Left hindlimb (tissue), 1 donor: ENCODE measurements at places on chromosomes 4 and X.

DNA sequence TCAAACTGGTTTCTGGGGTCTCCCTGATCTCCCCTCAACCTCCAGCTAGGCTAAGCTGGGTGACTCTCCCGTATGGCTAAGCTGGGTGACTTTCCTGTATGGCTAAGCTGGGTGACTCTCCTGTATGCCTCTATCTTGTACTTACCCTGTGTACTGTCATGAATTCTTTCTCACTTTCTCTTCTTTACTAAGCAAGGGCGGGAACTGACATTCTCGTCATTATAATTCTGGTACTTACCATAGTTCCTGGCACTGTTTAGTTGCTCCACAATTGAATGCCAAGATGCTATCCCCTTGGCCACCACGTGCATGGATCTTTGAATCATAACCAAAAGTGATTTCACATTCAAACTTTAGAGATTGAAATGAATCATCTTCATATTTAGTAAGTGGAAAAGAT lies 8.8 kb downstream of the INTU start:
- no peak for DNase-seq

DNA sequence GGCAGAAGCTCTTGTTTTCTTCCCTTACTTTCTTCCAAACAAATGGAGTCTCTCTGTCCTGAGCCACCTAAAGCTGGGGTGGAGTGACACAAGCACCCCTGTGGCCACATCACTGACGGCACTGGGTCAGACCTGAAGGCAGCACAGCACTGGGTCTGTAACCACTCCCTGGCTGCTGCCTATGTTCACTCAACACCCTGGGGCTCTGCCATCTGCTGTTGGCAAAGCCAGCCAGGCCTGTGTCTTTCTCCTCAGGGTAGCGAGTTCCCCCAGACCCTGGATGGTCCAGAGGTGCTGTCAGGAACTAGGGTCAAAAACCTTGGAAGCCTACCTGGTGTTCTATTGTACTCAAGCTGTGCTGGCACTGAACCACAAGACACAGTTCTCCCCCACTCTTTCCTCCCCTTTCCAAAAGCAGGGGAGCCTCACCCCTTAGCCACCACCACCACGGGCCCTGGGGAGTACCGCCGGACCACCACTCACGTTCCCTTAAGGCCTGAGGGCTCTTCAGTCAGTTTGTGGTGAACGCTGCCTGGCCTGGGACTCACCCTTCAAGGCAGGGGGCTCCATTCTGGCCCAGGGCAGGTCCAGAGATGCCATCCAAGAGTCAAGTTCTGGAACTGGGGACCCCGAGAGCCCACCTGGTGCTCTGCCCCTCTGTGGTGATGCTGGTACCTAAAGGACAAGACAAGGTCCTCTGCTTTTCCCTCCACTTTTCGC lies 31.5 kb downstream of the TMEM271 start:
- no peak for DNase-seq

- DNase-seq = no peak
Measured at GRCh38 chr4:87961993-87962392, 13.5 kb upstream of the SPP1 start.

DNA sequence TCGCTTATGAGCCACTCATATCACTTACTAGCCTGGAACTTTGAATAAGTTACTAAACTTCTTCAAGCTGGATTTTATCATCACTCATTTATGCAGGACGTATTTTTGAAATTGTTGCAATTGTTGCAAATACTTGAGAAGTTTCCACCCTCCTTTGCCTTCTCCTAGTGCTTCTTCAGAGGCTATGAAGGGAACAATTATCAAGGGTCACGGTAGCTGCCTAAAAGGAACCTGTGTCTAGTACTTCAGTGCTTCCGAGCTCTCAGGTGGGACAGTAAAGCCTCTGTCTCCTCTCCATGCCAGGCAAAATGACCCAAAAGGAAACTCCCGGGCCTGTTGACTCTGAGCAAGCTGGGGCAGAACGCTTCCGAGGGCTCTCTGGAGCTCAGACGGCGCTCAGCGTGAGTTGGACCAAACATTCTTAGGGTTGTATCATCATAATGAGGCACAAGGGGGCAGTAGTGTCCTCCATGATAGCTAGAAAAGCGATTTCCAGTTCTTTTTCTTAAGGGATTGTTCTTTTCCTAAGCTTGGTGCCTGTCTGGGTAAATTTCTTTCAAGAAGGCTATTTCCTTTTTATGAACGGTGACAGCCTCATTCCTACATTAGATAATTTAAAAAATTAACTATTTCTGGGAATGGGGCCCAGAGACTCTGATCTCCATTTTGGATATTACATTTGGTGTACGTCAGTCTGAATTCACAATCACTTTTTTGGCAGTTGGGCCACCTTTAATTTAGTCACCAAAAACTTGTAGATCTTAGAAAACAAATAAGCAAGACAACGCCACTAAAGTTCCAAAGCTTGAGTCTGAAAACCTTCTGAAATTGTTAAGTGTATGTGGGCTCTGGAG lies 73.1 kb downstream of the PACRGL start:
- peak; percentile 47 for DNase-seq

- DNase-seq = no peak
Measured at GRCh38 chr4:5808081-5808741, 84.7 kb downstream of the CRMP1 start.

DNA sequence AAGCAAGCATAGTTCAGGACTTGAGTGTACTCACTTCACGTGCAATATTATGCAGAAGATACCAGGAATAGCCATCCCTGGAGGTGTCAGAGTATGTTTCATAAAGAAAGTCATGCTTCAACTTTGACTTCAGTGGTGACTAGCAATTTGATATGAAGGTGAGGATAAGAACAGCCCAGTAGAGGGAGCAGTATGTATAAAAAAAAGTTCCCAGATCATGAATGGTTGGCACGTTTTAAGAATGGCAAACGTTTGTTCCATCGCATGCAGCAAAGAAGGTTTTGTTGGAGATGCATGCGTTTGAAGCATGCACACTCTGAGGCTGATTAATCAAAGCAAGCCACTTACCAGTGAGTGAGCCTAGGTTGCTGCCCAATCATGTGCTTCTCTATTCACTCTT lies 33.5 kb upstream of the SLITRK4 start:
- no peak for DNase-seq

GRCh38 chrX:55007656-55008055 lies 7.5 kb downstream of the APEX2 start:
- no peak for DNase-seq

DNA sequence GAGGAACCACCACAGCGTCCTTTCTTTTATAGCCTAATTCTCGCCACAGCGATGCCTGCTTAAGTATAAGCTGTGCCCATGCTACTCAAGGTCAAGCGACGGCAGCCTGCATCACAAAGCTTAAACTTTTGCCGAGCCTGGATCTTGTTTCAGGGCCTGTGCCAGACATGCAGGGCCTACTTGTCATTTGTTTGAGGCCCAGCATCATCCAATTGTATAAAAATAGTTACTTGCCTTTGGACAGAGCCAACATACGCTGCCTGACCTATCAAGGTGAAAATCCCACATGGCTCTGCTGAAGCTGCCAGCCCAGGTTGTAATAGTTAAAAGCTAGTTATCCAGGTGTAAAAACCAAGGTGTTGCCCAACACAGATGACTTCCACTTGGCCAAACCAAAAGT lies 107.1 kb downstream of the TMEM131L start:
- no peak for DNase-seq

DNA sequence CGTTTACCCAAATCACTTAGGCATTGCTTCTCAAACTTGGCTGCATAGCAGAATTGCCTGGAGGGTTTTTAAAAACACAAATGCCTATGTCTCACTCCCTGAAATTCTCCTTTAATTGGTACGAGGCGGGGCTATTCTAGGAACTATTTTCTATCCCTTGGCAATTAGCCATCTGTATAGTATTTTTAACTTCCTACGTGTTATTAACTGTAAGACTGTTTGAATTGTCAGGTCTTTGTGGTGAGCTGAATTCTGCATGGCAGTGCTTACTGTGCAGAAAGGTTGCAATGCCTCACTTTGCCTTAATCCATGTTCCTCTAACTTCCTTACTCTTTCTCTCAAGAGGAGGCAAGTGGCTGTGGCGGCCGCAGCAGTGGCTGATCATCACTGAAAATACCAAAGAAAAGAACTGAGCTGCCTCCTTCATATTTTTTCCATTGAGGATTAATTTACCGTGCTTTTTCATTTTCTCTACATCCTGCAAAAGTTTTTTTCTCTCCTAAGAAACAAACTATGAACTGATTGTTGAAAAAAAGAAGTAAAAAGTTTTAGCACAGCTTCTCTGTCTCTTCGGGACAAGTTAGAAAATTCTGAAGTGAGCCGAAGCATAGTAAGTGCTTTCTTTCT lies at the start of gene SHROOM3:
TSS of gene SHROOM3 (plus strand) at position 329 of the 627 bp plus-strand sequence. CDS start 824 bp downstream, outside the sequence.
- DNase-seq = no peak

GRCh38 chr4:52665592-52665991 lies 6.5 kb upstream of the USP46 start:
- DNase-seq = no peak

- DNase-seq = no peak
Measured at GRCh38 chrX:153516073-153516472, 1.4 kb upstream of the ATP2B3 start.

DNA sequence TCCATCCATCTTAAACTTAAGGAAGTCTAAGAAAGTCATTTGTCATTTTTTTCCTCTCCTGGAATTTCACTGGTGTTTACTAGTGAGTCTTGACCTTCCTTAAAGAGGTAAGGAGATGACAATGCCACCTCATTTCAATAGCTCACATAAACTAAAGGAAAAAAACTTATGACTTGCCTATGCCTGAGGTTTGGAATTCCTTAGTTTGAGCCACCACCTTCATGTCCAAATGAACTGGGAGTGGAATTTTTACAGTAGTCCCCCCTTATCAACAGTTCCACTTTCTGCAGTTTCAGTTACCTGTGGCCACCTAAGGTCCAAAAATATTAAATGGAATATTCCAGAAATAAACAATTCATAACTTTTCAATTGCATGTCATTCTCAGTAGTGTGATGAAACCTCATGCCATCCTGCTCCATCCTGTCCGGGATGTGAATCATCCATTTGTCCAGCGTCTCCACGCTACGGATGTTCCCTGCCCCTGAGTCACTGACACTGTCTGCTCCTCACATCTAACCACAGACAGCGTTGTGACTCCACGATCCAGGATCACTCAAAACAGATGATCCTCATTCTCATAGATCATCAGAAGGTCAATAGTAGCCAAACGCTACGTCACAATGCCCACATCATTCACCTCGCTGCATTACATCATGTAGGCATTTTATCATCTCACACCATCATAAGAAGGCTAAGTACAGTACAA lies 177.4 kb downstream of the SH3KBP1 start:
- no peak for DNase-seq

- DNase-seq = no peak
Measured at GRCh38 chr4:155777971-155778735, 19.3 kb downstream of the GUCY1B1 start.

DNA sequence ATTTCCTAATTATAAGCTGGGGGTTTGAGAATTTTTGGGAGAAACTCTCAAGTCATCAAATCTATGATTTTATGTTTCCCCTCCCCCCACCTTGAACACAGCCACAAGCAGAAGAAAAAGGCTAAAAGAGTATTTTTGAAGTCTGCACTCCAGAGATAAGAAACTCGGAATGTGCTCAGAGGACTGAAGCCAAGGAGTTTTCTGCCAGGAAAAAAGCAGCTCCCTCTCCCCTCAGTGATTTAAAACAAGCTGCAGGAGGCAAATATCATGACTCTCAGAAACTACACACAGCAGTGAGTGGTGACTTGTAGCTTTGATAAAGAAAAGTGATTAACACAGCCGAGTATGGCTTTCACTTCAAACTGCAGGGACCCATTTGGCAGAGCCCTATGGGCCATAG lies 800.2 kb upstream of the FTHL17 start:
- no peak for DNase-seq

DNA sequence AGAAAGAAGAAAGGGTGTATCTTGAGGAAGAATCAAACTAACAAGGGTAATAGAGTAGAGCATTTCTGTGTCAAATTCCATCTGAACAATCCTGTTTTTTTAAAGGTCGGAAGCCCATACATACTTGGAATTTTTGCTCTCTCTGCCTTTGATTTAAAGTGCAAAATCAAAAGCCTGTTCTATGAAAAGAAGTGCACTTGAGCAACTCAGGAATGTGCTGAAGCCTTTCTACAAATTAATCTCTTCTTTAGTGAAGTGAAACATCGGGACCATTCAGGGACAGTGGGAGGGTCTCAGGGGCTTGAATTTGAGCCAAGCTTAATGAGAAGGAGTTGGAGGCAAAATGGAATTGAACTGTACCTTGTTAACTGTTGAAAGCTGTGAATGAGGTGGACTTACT lies 1008.5 kb upstream of the LCORL start:
- no peak for DNase-seq

DNA sequence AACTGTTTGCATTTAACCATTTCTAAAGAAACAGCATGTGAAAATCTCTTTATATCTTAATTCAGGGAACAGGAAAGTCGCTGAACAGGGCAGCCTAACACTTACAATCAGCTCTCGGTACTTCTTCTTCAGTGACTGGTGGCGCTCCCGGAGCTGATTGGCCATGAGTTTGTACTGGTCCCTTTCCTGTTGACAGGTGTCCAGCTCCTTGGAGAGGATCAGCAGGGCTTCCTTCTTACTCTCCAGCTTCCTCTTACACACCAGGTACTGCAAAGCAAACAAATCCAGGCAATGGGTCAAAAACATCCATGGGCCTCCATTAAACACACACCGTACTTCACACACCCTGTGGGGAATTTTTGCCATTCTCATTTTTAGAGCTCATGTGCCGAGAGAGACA lies 36.4 kb downstream of the CCDC149 start:
- no peak for DNase-seq

DNA sequence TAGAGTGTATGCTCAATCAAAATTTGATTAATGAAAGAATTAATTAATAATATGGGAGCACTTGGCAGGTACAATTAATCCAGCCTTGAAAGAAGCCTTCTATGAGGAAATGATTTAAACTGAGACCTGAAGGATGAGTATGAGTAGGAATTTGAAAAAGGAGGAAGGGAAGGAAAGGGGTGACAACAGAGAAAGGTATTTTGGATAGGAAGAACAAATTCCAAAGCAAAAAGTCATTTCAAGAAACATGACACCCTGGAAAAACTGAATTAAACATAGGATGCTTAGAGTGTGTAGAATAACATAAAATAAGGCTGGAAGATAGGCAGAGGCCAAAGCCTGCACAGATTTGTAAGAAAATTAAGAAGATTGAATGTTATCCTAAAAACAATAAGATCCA lies 29.6 kb downstream of the PHOX2B start:
- no peak for DNase-seq

DNA sequence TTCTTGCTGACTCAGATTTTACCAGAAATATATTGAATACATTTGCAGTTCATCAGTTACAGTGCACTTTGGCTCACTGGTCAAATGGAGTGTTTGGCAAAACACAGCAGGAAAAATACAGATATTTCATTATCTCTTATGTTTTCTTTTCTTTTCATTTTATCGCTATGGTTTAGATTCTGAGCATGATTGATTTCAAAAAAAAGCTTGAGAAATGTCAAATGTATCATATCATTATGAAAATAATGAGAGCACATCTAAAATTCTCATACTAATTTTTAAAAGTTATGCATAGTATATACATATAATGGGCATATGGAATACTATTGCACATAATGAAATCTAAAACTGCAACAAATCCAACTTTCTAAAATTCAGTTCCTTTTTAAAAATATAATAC lies 593.8 kb upstream of the PCDH7 start:
- DNase-seq = no peak
